CD4-positive, alpha-beta T cell treated with Interleukin-6 for 4 hours (primary cell): ENCODE measurements at places on chromosomes 3 and 15.

GRCh38 chr15:23401627-23402026 is 45.4 kb downstream of the GOLGA6L2 start:
- no peak for DNase-seq

GRCh38 chr15:29208352-29208751 is 61.3 kb downstream of the NSMCE3 start:
- DNase-seq = no peak

- no peak for DNase-seq
Observed at GRCh38 chr15:55741833-55742497, 987 bp downstream of the PRTG start.

GRCh38 chr15:65766422-65767263 is 25.4 kb downstream of the DENND4A start:
- DNase-seq = no peak

GRCh38 chr15:37252530-37252929 is 152.2 kb upstream of the MEIS2 start:
- no peak for DNase-seq

DNA sequence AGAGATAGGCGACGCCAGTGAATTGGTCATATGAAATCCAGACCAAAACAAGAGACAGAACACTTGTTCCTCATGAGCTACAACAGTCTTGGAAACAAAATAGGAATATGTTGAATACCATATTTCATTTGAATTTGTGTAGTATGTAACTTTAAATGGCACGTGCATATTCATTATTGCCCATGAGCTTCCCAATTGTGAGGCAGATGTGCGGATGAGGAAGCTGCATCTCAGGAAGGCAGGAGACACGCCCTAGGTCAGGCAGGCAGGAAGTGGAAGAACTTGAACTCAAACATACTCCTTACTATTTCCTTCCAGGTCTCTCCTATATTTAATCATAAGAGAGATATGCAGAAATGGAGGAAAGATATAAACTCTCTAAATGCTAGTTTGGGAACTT is 106.8 kb upstream of the SLC2A2 start:
- DNase-seq = no peak

- DNase-seq = no peak
Observed at GRCh38 chr3:58041826-58042324, 33.7 kb downstream of the FLNB start.

DNA sequence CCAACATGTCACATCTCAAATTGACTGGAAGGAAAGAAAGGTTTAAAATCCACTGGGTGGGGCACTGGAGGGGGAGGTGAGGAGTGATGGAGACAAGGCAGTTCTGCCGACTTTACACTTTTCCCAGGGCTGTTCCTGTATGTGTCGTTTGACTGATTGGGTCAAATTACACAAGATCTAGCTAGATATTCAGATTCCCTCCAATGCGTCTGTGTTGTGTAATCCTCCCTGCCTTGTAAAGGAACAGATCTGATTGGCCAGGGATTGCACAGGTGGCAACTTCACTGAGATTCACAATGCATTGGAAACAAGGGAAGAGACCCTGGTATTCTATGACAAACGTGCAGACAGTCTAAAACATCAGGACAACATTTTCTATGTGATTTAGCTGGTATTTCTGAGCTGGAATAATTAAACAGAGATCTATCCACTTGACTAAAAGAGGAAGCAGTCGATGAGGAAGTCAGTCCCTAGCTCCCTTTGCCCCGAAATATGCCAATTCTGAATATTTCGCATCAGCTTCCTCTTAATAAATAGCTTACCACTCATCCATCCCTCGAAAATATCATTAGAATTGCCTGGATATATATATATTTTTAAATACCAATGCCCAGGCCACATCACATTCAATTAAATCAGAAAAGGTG is 312.9 kb downstream of the RORA start:
- DNase-seq = no peak

DNA sequence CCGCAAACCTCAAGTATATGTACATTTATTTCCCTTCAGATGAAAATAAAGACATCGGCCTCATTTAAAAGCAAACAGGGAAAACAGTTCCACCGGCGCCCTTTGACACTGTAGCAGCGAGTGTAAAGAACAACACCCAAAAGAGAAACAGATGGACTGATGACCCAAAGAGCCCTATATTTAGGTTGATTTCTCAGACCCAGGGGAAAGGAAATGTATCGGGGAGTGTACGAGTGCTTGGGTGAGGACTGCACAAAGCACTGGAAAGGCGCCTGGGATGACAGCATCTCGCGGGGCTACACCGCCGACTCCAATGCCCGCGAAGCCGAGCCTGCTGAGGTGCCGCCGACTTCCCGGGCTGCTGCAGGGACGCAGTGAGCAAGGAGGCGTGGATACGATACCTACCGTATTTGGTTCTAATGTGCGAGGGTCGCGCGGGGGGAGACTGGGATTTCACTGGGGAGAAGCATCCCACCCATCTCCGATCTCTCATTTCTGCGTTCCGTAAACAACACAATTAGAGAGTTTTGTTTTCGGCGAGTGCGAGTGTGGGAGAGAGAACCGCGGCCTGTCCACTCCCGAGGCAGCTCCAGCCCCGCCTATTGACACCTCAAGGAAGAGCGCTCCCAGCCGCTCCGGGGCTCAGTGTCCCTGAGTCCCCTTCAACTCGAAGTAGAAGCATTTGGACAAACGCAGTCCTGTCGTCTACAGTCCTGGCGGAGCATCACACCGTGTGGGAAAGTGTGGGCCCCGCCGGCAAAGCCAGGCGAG is 2.0 kb downstream of the MECOM start:
- DNase-seq = no peak

GRCh38 chr3:33119891-33120290 is 6.1 kb downstream of the CRTAP start:
- no peak for DNase-seq

DNA sequence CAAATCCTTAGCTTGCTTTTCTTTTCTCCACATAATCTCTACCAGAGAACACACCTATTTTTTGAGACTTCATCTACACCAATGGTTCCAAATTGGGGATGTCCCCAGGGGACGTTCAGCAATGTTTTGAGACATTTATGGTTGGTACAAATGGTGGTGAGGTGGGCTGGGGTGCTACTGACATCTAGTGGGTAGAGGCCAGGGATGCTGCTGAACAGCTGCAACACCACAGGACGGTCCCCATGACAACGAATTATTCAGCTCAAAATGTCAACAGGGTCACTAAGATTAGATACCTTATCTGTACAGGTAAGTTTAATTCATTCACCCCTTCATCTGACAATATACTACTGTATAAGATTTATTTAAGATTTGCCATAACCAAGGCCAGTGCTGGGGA is 14.4 kb downstream of the GK5 start:
- DNase-seq = no peak

DNA sequence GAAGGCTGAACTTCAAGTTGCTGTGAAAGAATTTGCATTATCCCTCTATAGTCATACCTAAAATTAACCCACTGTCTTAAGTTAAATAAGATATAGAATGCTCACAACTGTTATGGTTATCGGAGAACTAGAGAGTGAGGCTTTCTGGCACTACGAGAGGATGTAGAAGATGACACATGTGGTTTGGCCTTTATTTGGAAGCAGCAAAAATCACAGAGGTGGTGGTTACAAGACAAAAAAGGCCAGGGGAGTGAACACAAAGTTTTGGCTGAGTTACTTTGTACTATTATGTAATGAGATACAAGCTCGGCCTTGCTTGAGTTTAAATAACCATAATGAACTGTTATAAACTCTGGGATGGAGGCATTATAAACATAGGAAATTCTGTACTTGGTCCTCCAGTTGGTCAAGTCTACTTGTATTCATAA is 78.3 kb upstream of the ICE2 start:
- peak; percentile 47 for DNase-seq

DNA sequence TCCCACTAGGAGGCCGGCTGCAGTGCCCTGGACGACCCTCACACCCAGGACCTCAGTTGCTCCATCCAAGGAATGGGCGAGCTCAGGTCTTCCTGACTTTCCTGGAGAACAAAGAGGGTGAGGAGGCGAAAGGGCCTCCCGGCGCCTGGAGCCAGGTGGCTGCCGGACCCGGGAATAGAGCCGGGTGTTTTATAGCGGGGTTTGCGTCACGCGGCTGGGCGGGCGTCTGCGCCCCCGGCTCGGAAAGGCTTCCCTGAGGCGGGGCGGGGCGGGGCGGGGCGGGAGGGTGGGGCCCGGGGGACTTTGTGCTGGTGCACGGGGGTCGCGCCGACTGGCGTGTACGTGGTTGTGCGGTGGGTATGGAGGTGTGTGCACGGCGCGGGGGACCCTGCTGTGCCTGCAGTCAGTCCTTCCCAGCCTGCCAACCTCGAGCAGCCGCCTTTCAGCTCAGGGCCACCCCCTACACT is 4.6 kb upstream of the PRKCD start:
- no peak for DNase-seq

GRCh38 chr15:72358650-72359171 is 17.1 kb downstream of the HEXA start:
- no peak for DNase-seq

DNA sequence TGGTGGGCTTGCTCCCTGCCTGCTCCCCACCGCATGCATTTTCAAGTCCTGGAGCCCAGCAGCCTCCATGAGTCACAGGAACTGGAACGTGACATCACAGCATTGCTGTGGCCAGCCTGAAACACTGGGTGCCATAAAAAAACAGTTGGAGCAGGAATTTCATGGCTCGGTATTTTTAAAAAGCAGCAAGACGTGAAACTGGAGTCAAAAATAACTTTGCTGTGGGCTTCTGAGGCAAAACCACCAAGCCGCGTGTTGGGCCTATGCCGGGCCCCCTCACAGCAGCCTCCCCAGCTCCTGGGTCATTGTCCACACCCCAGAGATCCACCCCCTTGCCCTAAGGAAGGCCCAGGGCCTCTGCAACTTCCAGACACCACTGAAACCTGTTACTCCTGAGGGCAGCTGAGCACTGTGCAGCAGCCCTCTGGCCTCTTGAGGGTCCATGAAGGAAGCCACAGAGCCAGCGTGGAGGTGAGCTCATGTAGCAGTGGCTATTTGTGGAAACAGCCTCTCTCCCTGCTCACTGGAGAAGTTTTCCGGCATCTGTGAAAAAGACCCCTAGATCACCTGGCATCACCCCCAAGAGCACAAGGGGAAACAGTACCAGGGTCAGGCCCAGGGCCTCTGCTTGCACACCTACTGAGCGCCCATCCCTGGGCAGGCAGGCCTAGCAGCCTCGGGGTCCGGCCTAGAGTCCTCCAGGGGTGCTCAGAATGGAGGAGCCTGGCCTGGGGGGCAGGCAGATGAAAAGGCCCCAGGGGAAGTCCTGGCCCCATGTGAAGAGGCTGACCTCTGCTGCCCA is 34.0 kb upstream of the DUSP7 start:
- DNase-seq = no peak

- DNase-seq = no peak
Observed at GRCh38 chr3:16601537-16602005, 3.7 kb downstream of the DAZL start.

DNA sequence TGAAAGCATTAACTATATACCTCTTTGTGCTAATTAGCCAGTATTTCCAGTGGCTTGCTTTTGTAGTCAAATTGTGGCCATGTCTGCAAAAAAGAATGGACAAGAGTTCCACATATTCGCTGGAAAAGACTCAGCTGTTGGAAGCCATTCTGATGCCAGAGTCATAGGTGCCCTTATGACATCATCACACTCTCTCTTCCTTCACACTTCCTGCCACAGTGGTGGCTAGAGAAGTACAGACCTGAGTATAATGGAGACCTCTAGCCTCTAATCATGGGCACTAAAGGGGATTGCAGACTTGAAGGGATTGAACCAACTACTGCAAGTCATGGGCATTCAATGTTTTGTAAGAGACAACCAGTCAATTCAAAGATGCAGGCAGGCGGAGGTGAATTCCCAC is 38.3 kb upstream of the IQCF6 start:
- DNase-seq = no peak

- no peak for DNase-seq
Observed at GRCh38 chr3:186097663-186098451, 11.0 kb downstream of the ETV5 start.

GRCh38 chr15:86620157-86620556 is 540.5 kb downstream of the AGBL1 start:
- no peak for DNase-seq

DNA sequence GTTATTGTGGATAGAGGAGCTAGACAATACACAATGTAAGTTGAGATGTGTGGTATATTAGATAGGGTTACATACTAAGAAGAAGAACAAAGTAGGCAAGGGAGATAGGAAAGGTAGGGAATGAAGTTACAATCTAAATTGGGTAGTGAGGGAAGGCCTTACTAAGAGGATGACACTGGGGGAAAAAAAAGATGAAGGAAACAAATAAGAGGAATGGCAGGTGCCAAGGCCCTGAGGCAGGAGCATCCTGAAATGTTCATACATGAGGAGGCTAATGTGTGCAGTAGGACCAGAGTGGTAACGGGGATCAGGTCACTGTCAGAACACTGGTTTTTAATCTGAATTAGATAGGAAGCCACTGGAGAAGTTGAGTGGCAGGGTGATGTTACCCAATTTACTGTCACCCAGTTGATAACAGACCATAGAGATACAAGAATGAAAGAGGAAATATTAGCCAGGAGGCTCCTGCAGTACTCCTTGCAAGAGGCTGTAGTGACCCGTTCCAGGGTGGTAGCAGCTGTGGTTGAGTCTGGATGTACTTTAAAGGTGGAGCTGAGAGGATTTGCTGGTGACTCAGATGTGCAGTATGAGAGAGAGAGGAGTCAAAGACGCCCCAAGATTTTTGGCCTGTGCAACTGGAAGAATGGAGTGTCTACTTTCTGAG is 14.4 kb downstream of the RTP1 start:
- DNase-seq = no peak

GRCh38 chr3:71962561-71963240 is 177.8 kb upstream of the PROK2 start:
- no peak for DNase-seq

GRCh38 chr3:37582086-37582485 is 279.6 kb upstream of the CTDSPL start:
- no peak for DNase-seq

GRCh38 chr15:83207660-83208366 is at the start of gene HDGFL3:
TSS of gene HDGFL3 (minus strand) at chr15:83207823. CDS start at chr15:83207414, 409 bp downstream.
- peak; percentile 25 for DNase-seq

DNA sequence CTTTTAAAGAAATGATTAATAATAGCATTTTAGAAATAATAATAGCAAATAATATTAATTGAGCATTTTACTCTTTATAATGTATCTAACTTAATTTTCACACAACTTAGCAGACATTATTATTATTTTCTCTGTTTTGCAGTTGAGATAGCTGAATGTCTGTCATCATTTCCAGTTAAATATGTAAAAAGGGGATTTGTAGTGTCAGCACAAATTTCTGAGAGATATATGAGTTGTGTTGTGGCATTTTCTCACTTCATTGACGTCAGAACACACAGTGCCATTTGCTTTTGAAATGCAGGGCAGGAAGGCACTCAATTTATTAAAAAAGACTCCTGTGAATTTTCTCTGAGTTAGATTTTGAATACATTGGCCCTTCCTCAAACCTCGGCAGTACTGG is 111.0 kb downstream of the GRM7 start:
- DNase-seq = no peak

DNA sequence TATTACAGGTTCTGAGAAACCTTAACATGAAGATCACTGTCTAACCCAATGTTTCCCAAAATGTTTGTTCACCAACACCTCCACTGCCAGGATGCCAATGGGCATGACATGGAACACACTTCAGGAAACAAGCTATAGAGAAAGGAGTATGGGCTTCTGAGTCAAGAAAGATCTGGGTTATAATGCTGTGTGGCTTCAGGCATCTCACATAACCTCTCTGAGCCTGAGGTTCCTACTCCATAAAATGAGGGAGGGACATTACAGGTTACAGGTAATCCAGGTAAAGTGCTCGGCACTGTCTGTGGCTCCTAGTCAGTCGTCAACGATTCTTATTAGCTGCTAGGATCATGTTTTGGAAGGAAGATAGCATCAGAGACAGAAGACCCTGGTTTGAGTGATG is 126.4 kb upstream of the SMAD3 start:
- no peak for DNase-seq

GRCh38 chr3:3648988-3649679 is 150.1 kb upstream of the LRRN1 start:
- DNase-seq = no peak
